ENCODE measurements at places on chromosomes 7 and 10.

- DNase-seq, result no peak
These were observed 87.7 kb upstream of the PRKCQ start for GRCh38 chr10:6667679-6668270.

- no peak for DNase-seq
These were observed 147.6 kb upstream of the SHH start for GRCh38 chr7:155959894-155960293.

- no peak for DNase-seq
These were observed 7.7 kb downstream of the CHPF2 start for GRCh38 chr7:151239837-151240459.

- DNase-seq, result no peak
These were observed 22.8 kb downstream of the GNA12 start for GRCh38 chr7:2821161-2821841.

DNA sequence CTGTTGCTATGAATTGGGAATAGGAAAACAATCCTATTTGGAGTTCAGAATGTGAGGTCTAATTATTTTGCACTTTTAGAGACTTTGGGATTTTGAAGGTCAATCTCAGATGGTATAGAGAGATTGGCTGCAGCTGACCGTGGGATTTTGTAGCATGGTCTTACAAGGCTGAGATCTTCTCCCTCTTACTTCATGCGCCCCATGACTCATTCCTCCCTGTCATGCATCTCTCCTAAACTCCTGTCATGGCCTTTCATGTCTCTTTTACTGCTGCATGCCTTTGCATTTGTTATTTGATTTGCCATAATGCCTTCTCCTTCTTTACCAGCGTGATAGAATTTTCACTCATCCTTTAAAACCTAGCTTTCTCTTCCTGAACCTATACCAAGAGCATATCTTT lies 133.1 kb downstream of the BBS9 start:
- DNase-seq, result no peak

- no peak for DNase-seq
These were observed 1.4 kb downstream of the PODXL start for GRCh38 chr7:131554880-131555516.

GRCh38 chr10:4824791-4825310 lies 1.2 kb upstream of the AKR1E2 start:
- no peak for DNase-seq

DNA sequence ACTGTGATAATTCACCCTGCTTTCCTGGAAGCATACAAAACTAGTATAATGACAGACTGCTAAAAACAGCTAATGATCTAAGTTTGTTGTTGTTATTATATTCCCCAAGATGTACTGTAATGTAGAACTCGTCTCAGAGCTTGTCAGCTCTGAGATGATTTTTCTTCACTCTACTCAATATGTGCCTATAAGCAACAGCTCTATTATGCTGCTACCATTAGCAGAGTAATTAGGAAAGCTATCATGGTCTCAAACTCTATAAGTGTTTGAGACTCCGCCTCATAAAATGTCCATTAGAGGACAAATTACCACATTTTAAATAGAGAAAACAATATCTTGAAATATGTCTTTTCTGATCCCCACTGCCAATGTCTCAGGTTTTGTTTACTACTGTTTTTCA lies 476.5 kb upstream of the PCDH15 start:
- no peak for DNase-seq

- no peak for DNase-seq
These were observed 22.2 kb upstream of the CPXM2 start for GRCh38 chr10:123913688-123914268.

GRCh38 chr7:91005841-91006240 lies 258.4 kb upstream of the FZD1 start:
- no peak for DNase-seq

All from activated CD8-positive, alpha-beta memory T cell treated with anti-CD3 and anti-CD28 coated beads, Interleukin-2, amount 50 U/mL, for 48 hours (primary cell).